Esophagus squamous epithelium (tissue), 5 donors: ENCODE measurements at places on chromosomes 2 and 18.

GRCh38 chr2:60992985-60993392, 24.5 kb upstream of the PEX13 start:
- DNase-seq: no peak

DNA sequence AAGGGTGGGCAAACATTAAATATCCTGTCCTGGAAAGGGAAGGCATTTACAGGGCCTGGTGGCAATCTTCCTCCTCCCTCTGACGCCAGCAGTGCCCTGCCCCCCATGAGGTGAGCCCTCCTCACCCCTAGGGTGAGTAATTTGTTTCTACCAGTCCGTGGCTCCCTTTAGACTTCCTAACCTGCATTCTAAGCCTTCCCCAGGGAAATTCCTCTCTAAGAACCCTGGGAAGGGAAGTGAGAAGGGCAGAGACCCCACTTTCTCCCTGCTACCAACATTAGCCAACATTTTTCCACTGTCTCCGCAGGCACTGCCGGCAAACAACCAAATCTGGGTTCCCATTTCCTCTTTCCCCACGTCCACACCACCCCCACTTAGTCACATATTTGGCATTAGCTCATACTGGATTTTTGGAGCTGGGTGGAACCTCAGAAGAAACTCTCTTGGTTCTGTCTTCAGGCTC, 69.3 kb downstream of the NRP2 start:
- DNase-seq: no peak

DNA sequence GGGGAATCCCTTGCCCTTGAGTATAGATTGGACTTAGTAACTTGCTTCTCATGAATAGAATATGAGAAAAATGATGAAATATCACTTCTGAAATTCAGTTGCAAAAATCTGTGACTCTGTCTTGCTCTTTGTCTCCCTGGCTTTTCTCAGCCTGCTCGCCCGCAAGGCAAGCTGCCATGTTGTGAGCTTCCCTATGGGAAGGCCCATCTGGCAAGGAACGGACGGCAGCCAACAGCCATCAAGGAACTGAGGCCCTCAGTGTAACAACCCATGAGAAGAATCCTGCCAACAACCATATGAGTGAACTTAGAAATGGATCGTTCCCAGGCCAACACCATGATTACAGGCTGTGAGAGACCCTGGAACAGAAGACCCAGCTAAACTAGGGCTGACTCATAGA, 58.4 kb upstream of the PGAP1 start:
- DNase-seq: no peak

- no peak for DNase-seq
Observed at GRCh38 chr2:178574789-178575188, 94.5 kb downstream of the PLEKHA3 start.

DNA sequence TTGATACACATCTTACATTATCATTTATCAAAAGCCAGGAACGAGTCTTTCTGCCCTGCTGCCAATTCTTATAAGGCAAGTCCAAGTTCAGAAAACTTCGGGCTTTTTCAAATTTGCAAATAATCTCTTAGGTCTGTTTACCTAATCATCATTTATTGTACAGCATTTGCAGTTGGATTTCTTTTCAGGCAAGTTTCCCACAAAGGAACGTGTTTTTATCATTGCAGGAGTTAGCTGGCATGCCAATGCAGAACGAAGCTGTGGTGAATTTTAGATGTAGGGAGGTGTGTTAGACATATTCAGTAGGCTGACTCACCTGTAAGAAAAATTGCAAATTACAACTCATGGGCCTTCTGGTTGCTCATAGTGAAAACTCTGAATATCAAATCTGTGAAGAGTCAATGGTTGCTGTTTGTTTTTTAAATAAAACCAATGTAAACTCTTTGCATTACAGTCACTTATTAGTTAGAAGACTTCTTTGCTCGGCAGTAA, 209.6 kb downstream of the SRBD1 start:
- no peak for DNase-seq

- no peak for DNase-seq
Observed at GRCh38 chr18:80076379-80076778, 32.7 kb upstream of the ADNP2 start.

DNA sequence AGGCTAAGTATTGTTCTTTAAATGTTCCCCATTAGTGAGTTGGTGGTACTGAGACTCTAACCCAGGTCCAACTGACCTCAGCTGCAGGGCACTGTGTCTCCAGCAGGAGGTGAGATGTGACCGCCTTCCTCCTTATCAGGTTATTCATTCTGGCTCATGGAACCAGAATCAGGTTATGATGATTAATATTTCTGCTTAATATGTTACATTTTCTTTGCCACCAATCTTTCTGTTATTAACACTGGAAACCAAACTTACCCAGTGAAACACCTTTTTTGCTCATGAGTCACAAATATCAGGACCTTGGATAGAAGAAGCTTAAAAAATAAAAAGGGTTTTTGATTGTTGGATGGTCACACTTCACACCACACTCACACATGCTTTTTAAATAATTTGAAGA, 85.4 kb downstream of the DPP4 start:
- no peak for DNase-seq

- no peak for DNase-seq
Observed at GRCh38 chr2:71494523-71495155, 41.3 kb downstream of the DYSF start.

DNA sequence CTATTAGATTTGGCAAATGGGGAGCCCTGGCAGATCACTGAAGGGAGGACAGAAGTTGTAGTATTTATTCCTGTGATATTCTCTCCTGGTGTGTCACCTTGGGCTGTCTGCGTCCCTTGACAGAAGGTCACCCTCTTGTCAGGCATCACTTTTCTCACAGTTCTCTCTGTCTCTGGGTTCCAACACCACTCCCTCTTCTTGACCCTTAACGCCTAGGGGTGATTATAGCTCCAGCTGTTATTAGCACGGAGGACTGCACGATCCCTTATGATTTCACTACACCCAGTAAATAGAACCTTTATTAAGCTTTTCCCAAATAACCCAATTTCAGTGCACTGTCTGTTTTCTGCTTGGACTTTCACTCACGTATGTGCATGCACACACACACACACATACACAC, 166.3 kb upstream of the TNP1 start:
- no peak for DNase-seq

DNA sequence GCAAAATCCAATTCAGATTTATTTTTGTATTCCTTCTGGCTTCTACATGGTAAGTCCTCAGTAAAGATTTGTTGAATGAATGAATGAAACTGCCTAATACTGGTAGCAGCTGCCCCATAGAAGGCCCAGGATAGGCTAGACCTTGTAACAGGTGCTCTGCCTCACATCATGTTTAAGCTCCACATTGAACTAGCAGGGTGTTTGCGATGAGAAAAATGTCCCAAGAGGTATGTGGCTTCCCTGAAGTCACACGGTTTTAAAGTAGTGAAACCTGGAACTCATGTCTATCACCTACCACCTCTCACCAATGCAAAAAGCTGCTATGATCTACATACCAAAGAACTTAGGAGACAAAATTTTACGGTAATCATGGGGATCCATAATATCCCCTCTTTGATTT, 765 bp upstream of the LHCGR start:
- DNase-seq: no peak

DNA sequence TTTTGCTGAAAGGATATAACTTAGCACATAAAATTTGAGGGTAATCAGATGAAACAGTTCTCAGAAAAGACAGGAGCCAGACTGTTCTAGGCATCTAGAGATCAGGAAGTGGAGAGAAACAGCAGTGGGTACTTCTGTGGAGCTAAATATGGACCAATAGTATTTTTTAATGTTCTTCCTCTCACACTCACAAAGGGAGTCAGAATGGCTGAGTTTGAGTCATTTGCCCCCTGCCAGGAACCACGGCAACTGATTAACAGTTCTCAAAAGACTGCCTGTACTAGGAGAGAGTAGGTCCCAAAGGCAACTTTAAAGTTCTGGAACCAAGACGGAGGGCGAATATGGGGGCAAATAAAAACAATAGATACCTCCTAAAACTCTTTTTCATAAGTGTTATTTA, 107.5 kb downstream of the GULP1 start:
- no peak for DNase-seq

DNA sequence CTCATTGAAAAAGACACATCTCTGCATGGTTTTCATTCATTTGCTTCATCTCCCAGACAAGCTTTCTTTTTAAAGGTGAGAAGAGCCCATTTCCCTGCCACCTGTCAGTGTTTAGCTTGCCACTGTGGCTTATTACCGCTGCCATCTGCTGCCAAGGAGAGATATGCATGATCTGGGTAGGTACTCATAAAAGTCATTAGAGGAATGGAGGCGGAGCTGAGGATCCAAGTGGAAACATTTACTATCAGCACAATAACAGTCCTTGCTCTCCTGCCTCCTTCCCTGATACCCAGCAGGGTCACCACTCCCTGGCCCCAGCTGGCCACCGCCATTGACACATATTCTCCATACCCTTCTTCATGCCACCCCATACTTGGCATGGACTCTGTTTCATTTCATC, 390.4 kb downstream of the TSN start:
- no peak for DNase-seq

DNA sequence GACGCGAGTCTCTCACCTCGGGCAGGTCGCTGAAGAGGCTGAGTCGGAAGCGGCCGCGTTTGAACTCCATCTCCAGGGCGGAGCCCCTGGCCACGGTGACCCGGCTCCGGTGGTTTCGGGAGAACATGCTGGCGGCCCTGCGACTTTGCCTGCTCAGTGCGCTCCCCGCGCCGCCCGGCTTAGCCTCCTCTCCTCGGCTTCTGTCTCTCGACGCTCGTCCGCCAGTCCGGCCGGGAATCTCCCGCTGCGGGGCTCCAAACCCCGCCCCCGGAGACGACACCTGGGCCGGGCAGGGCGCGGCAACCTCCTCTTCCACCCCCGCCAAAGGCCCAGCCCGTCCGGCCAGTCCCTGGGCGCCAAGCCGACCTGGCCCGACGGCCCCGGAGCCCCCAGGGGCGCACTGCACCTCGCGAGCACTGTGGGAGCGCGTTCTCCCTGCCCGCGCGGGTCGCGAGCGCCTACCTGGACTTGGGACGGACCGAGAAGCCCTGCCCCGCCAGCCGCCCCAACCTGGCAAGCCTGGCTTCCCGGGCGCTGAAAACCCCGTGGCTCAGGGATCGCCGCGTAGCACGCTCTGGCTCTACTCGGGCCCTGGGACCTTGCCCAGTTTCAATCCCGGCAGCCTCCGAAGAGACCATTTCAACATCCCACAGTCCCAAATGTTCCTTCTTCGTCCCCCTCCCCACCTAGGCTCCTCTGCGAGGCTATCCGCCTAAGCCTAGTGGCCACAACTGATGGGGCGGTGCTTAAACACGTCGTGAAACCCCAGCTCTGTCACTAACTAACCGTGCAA, at the start of gene RTKN:
Gene RTKN, minus strand, starts transcription at position 248 of the 793 bp plus-strand sequence. Its CDS starts 121 bp downstream, at position 127.
- DNase-seq: no peak

DNA sequence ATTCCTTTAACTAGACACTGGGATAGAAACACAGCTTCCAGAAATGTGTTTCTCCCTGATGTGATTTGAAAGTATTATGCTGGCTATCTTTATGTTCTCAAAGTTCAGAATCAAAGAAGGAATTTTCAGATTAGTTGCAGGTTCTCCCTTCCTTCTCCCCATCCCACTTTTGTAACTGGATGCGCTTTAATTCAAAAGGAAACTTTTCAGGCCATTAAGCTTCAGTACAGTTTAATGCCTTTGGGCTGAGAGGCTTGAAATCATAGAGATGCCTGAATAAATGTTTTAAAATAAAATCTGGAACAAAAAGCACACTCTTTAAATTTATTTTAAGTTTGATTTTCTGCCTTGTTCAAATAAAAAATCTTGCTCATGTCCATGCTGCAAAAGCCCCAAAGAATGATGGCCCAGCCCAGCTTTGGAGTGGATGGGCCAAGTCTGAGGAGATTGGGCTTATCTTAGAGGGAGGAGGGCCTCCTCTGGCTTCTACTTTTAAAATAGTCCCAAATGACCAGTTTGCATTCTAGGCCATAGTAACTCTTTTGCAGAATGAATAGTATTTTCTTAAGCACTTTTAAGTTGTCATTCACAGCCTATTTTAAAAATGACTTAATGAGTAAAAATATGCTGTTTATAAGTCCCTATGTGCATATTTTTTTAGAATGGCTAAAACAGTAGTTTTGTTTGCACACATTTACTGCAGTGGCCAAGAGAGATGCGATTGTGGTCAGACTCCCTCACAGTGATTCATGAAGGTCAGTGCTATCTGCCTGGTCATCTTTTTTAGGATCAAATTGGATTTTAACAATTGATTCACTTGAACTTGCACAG, 129.2 kb downstream of the MTX2 start:
- DNase-seq: no peak

GRCh38 chr2:60873381-60873780, 8.0 kb upstream of the REL start:
- DNase-seq: no peak

- no peak for DNase-seq
Observed at GRCh38 chr2:23283-23682, 23.0 kb downstream of the FAM110C start.

GRCh38 chr18:8602040-8602439, 7.2 kb upstream of the RAB12 start:
- no peak for DNase-seq

- no peak for DNase-seq
Observed at GRCh38 chr18:7541835-7542234, 25.3 kb upstream of the PTPRM start.

DNA sequence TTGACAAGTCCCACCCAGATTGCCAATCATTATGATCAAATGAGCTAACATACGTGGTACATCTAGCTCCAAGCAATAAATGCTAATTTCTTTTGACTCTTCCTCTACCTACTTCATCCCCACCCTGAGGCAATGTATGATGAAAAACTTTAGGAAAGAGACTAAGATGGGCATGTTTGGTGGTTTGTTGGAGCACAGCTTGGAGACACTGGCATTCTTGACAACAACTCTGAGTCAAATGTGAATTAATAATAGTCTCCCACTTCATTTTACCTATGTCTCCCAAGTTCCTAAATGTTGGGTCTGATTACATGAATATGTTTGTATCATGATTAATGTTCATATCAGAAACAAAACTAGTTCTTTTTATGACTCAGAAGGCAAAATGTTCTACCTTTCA, 36.6 kb downstream of the EXOC6B start:
- no peak for DNase-seq
